Hepatocyte (in vitro differentiated cells): ENCODE measurements at places on chromosomes 5 and 9. TPM values are rescaled to one million over a fixed set of nuclear protein-coding genes. Genes with fewer than 3 reads are reported as not detected.

MARVELD2 gene
- 43.5 and 45.4 TPM in 2 replicates for total RNA-seq

CACNA1B gene
- 0.20 and 0.30 TPM in 2 replicates for total RNA-seq

- peak; percentile 32 for DNase-seq
- H3K4me1 ChIP-seq, result no peaks in the 10 kb centered on the region
- no peaks in the 10 kb centered on the region for H3K27me3 ChIP-seq
Observed at GRCh38 chr5:41334758-41335157, 121.4 kb upstream of the C6 start.

GRCh38 chr5:145465474-145466263, 369.5 kb downstream of the PRELID2 start:
- H3K27ac ChIP-seq, result peak overlapping the region; percentile 44
- peak; percentile 13 for DNase-seq
- peaks cover 3% of the 10 kb centered on the region for H3K4me1 ChIP-seq
- no peaks in the 10 kb centered on the region for H3K27me3 ChIP-seq

MUSK gene
- total RNA-seq, result 0.47 and 1.2 TPM in 2 replicates

CDH12 gene
- total RNA-seq, result 44.5 and 45.5 TPM in 2 replicates

PPP1R2B gene
- not detected in 2 replicates for total RNA-seq

- no peaks in the 10 kb centered on the region for H3K27me3 ChIP-seq
- H3K4me1 ChIP-seq, result peaks cover 3% of the 10 kb centered on the region
- H3K36me3 ChIP-seq, result no peaks in the 10 kb centered on the region
Observed at GRCh38 chr5:133794771-133795415, 173.5 kb downstream of the C5orf15 start.

GRCh38 chr9:38280251-38280800, 112.2 kb upstream of the ALDH1B1 start:
- no peaks in the 10 kb centered on the region for H3K36me3 ChIP-seq
- H3K4me1 ChIP-seq, result no peaks in the 10 kb centered on the region
- H3K27ac ChIP-seq, result no peak overlapping the region
- H3K27me3 ChIP-seq, result no peaks in the 10 kb centered on the region
- H3K4me3 ChIP-seq, result no peak overlapping the region
- DNase-seq, result no peak

DNA sequence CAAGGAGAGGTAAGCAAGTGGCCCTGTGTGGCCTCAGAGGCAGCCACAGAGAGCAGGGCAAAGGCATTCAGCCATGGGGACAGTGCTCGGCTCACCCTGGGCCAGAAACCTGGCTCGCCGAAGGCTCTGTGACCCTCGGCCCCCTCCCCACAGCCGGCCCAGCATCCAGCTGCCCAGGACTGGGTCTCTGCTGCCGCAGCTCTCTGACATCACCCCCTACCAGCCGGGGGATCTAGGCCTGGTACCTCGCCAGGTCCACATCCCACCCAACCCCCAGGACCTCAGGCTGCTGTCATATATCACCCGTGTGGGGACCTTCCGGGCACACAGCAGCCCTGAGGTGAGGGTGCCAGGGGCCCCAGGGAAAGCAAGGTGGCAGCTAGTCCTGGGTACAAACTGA, 2.6 kb downstream of the PTRH1 start:
- DNase-seq, result no peak
- H3K36me3 ChIP-seq, result no peaks in the 10 kb centered on the region
- no peaks in the 10 kb centered on the region for H3K4me1 ChIP-seq
- H3K27me3 ChIP-seq, result no peaks in the 10 kb centered on the region
- H3K4me3 ChIP-seq, result no peak overlapping the region

GRCh38 chr5:170755679-170756456, 27.7 kb upstream of the GABRP start:
- peaks cover 21% of the 10 kb centered on the region for H3K4me1 ChIP-seq
- H3K27ac ChIP-seq, result no peak overlapping the region
- DNase-seq, result no peak
- H3K36me3 ChIP-seq, result no peaks in the 10 kb centered on the region
- H3K27me3 ChIP-seq, result no peaks in the 10 kb centered on the region
- no peak overlapping the region for H3K4me3 ChIP-seq

- H3K4me3 ChIP-seq, result no peak overlapping the region
- no peak for DNase-seq
- H3K4me1 ChIP-seq, result peaks cover 7% of the 10 kb centered on the region
- H3K36me3 ChIP-seq, result no peaks in the 10 kb centered on the region
- H3K27ac ChIP-seq, result no peak overlapping the region
Observed at GRCh38 chr9:71363286-71363961, 242.0 kb upstream of the TRPM3 start.

GDNF gene
- total RNA-seq, result 0.20 and 1.1 TPM in 2 replicates

- H3K36me3 ChIP-seq, result no peaks in the 10 kb centered on the region
- no peaks in the 10 kb centered on the region for H3K27me3 ChIP-seq
- no peak overlapping the region for H3K4me3 ChIP-seq
- no peak for DNase-seq
Observed at GRCh38 chr9:110669433-110669832, 842 bp downstream of the MUSK start.

DNA sequence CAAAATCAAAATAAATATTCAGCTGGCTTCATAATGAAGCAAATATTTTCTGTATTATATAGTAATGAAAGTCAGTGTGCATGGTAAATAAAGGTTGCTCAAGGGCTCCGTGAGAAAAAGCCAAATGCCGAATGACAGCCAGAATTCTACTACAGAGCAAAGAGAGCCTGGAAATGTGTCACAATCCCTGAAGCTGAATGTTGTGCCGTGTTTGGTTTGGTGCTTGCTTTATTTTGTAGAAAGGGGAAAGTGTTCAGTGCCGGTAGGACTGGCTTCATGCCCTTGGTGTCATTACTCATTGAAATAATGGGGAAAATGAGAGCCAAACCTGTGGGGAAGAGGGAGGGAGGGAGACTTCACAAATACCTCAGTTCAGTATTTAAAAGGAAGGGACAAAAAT, 26.8 kb upstream of the ADAMTSL1 start:
- no peaks in the 10 kb centered on the region for H3K27me3 ChIP-seq
- H3K36me3 ChIP-seq, result no peaks in the 10 kb centered on the region
- H3K4me1 ChIP-seq, result no peaks in the 10 kb centered on the region
- H3K4me3 ChIP-seq, result no peak overlapping the region

FGF1 gene
- total RNA-seq, result 0.08 and 0.23 TPM in 2 replicates

DNA sequence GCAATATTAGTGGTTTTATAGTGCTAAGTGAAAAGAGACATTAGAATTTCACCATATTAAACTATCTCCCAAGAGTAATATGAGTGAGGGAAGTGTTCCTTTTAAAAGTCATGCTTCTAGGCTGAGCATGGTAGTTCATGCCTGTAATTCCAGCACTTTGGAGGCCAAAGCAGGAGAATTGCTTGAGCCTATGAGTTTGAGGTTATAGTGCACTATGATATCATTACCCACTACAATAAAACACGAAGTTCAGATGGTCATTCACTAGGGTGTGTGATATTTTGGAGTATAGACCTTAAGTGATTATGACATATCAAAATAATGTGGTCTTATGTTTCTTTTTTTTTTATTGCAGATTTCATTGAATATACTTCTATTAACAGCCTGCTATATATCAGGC, 6.7 kb downstream of the KIF2A start:
- no peaks in the 10 kb centered on the region for H3K36me3 ChIP-seq
- no peaks in the 10 kb centered on the region for H3K27me3 ChIP-seq
- peaks cover 4% of the 10 kb centered on the region for H3K4me1 ChIP-seq
- H3K27ac ChIP-seq, result no peak overlapping the region

DNA sequence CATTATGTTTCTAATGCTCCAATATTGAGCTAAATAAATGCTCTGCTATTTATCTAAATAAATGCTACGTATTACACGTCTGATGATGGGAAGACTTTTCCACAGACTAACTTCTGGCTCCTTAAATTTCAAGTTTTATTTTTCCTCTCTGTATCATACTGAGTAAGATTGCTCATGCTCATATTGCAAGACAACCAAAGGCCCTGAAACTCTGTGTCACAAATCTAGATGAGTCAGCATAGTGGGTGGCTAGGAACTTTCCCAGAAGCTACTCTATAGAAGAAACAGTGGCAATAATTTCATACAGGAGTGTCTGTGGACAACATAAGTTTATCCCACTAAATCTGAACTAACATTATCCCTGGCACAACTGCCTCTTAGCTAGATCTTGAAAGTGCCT, 53.0 kb upstream of the RFX3 start:
- no peak overlapping the region for H3K4me3 ChIP-seq
- no peaks in the 10 kb centered on the region for H3K36me3 ChIP-seq
- no peaks in the 10 kb centered on the region for H3K4me1 ChIP-seq
- no peak for DNase-seq

GRCh38 chr5:178204935-178205748, 809 bp downstream of the HNRNPAB start:
- H3K27ac ChIP-seq, result peak overlapping the region; percentile 94
- H3K4me1 ChIP-seq, result peaks cover 26% of the 10 kb centered on the region
- no peaks in the 10 kb centered on the region for H3K36me3 ChIP-seq
- no peaks in the 10 kb centered on the region for H3K27me3 ChIP-seq
- DNase-seq, result peak; percentile 92

NME5 gene
- 2.2 and 2.3 TPM in 2 replicates for total RNA-seq

- no peaks in the 10 kb centered on the region for H3K36me3 ChIP-seq
- no peak overlapping the region for H3K27ac ChIP-seq
- H3K4me3 ChIP-seq, result no peak overlapping the region
- peaks cover 3% of the 10 kb centered on the region for H3K4me1 ChIP-seq
Observed at GRCh38 chr5:177232761-177233160, 70.8 kb downstream of the RAB24 start.
